ENCODE measurements at places on chromosomes 11 and 22.

DNA sequence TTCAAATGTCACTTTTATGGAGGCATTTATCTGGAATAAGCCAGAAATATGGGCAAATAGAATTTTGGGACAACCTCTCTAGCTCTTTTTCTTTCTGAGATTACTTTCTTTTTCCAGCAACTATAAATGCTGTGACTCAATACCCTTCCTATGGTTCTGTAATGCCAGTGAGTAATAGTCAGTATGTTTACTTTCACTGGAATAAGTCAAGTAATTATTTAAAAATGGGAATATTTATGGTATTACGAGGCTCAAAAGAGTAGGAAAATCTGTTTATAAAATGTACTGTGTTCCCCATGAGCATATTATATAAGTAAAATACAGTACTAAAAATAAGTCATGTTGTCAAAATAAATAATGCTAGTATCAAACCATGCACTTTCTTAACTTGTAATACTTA, 750.5 kb downstream of the LUZP2 start:
- no peak for DNase-seq

DNA sequence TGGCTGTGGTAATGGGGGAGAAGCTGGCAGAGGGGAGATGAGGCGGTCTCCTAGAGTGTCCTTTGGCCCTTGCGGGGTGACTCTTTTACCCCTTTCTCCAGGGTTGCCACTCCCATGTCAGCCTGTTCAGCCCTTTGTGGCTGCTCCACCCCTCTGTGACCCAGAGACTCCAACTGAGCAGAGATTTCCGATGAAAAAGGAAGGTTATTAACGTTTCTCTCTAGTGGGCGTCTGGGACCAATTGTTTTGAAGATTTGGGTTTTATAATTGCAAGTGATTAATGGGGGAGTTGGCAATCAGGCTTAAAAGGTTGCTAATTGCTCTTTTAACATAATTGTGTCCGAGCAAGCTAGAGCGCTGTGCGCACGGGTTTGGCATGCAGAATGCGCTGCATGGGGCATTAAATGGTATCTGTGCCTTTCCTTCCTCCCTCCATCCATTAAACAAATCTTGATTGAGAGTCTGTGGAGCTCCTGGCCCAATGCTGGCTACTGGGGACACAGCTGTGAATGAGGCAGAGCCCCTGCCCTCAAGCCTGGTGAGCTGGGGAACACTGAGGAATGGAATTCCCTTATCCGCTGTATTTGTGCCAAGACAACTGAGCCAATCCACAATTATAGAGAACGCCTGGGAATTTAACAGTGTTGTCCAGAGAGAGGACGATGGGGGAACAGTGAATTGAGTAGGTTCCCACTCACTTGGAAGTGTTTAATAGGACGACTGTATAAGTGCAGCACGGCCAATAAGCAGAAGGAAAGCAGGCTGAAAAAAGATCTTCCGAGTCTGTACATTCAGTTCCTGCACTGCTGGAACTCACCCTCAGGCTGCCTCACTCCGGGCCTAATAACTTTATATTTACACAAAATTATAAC, 295.9 kb downstream of the MIAT start:
- no peak for DNase-seq

- peak; percentile 40 for DNase-seq
Measured at GRCh38 chr22:38843657-38844314, at the start of gene NPTXR. NPTXR (minus strand) TSS chr22:38844028.

GRCh38 chr22:33829546-33830280, 90.6 kb downstream of the LARGE1 start:
- DNase-seq, result no peak

DNA sequence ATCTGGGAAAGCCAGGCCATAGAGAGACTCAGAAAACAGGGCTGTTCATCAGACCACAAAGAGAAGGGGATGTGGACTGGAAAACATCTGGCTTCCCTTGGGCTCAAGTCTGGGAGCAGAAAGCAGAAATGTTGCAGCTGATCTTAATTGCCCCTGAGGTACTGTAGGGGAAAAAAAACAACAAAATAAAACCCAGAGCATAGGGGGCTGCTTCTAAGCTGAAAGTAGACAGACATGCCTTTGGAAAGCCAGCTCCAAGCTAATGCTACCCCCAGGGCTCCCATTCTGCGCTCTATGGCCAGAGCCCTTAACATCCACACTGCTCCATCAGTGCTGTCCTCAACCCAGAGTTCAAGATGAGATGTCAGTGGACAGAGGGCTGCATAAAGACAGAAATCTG, 2.0 kb upstream of the PACSIN3 start:
- no peak for DNase-seq

DNA sequence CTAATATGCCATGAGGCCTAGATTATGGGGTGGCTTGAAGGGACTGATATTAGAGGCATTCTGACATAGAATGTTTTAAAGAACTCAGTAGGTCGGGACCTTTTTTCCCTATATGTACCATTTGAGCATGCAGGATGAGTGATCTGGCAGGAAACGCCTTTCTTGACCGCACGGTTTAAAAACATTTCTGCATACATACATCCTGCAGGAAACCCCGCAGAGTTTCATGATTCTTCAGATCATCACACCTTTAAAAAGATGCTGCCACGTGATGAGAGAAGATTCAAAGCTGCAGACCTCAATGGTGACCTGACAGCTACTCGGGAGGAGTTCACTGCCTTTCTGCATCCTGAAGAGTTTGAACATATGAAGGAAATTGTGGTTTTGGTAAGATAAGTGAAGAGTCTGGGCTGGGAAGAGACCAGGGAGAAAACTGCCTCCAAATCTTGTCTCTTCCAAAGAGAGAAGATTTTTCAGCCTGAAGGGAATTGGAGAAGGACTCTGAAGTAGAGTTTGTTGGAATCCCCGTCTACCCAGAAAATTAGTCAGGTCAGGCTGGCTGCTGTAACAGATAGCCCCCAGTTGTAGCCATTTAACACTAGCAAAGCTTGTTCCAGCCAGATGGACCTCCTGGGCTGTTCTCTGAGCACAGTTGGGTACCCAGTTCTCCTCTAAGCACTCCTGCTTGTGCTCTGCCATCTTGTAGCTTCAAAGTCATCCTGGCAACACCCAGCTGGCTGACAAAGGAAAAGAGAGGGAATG, 7.4 kb downstream of the RCN1 start:
- no peak for DNase-seq

DNA sequence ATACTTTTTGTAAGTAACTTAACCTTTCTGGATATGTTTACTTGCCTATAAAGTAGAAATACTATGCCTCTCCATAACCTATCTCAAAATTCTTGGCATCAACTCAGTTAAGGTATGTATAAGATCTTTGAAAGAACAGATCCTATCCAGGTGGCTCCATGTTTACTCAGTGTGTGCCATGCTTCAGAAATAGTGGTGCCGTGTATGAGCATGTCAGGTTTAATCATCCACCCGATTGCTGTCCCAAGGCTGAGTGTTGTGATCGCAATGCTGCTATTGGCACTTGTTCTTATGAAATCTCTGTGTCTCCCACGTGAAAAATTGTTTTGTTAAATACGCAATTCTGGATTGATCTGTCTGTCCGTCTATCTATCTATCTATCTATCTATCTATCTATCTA, 85.9 kb upstream of the SNX19 start:
- no peak for DNase-seq
